ENCODE measurements at places on chromosomes 3 and 15.
A peak's percentile ranks its signal among the peaks of the same experiment; 100 is the strongest.

DNA sequence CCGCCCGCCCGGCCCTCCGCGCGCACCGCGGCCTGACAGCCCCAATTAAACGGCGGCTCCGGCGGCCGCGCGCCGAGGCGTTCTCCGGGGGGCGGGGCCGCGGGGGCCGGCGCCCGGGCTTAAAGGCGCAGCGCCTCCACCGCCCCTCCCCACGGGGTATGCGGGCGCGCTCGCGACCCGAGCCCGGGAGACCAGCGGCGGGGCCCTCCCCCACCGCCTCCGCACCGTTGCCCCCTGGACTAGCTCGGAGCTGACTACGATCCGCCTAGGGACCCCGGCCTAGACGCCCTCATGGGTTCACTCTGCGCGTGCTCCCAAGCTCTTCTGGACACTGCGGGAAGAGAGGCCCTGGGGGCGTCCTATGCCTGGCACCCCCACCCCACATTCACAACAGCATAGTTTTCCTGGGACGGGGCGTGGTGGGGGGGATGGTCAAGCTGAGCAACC, at the start of gene DUSP7:
TSS of gene DUSP7 (minus strand) at position 51 of the 447 bp plus-strand sequence. CDS start 205 bp downstream, outside the sequence.
- DNase-seq = peak; percentile 16

DNA sequence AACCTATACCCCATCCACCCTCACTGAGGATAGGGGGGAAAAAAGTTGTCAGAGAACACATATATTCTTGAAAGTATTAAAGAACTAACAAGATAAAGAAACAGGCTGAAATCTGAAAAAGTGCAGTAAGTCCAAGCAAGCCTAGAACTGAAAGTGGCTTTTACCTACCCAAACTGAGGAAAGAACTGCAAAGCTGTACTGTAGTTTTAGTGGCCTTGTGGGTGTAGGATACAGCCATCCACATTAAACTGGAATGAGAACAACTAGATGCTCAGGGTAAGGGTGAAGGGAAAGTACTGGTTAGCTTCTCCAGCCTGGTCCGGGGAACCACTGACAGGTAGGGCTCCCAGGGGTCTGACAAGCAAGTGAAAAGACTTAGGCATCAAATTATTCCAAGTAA, 10.1 kb downstream of the UBP1 start:
- no peak for DNase-seq

DNA sequence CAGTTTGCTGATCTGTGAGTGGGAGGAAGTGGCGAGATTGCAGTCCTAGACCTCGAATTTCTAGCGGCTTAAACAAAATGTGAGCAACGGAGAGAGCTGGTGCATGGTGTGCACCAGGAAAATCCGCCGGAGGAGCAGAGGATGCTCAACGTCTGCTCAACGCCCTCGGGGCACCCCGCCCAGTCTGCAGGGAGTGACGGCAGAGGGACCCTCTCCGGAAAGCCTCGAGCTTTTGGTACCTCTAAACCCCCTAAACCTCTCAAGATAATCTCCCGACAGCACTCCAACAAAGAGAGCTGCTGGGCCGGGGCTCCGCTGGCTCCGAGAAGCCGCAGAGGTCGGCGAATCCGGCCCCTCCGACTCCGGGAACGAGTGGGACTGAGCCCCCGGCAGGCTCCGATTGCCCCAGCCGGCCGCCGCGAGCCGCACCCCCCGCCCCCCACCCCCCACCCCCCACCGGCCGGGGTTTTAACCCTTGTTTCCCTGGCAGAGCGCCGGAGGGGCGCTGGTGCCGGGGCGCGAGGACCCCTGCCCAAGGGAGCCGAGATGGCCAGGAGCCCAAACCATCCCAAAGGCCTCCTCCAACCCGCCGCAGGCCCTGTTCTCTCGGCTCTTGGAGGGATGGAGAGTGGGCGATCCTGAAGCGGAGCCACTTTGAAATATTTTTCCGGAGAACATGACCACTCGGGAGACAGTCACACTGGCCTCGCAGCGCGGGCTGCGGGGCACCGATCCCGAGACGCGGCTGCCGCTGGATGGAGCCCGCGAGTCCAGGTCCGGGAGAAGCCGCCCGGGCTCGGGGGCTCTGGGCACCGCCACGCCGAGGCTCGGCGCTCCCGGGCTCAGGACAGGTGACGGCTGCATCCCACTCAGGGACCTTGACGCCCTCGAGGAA, 1.5 kb downstream of the MEGF11 start:
- DNase-seq = no peak

- DNase-seq = peak; percentile 71
These were observed 87.2 kb downstream of the PRICKLE2 start for GRCh38 chr3:64138046-64138445.

GRCh38 chr15:76328958-76329357, 7.6 kb upstream of the ISL2 start:
- DNase-seq = peak; percentile 41

GRCh38 chr3:83934192-83935021, 1024.4 kb upstream of the CADM2 start:
- DNase-seq = no peak

All from RCC 7860 (cell line).